A673 (cell line): ENCODE measurements at places on chromosomes 7 and 10. TPM values are rescaled to one million over a fixed set of nuclear protein-coding genes. Genes with fewer than 3 reads are reported as not detected.

Gene TYW1
- total RNA-seq, result 15.9 and 16.8 TPM in 2 replicates

Gene SEC31B
- total RNA-seq, result 3.8 and 4.7 TPM in 2 replicates

GRCh38 chr10:128863823-128864405 lies 603.1 kb upstream of the MGMT start:
- DNase-seq, result no peak

- DNase-seq, result no peak
Measured at GRCh38 chr7:153628825-153629224, 423.4 kb upstream of the DPP6 start.

GRCh38 chr7:155762036-155762435 lies 50.2 kb downstream of the SHH start:
- DNase-seq, result no peak

DNA sequence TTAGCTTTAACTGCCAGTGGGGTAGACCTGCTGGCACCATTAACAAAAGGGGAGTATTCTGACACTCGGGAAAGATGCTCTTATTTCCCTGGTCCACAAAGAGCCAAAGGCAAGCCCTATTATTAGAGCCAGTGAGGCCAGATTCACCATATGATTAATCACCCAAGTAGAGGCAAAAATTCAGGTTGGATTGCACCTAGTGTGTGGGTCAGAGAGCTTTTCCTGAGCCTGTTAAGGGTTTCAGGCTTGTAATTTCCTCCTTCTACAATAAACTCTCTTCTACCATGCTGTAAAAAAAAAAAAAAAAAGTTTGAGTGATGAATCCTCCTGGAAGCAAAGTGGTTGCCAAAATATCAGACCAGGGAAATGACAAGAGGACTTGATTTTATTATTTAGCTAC lies 163.5 kb downstream of the MBL2 start:
- no peak for DNase-seq

DNA sequence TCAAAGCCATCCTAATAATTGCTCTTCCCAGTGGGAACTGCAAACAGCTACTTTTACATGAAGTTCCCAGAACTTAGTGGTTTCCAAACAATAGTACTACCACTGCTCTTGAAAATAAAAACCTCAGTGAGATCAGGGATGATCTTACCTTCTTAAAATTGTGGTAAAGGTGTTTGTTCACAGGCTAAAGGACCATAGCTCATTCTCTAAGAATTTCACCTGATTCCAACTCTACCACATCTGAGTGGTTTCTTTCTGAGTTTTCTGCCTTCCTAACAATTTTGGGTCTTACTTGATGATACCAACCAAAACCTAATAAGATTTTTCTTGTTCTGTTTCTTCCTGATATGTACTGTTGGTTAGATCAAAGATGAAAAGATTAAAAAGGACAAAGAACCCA lies 45.6 kb upstream of the AGBL3 start:
- no peak for DNase-seq

DNA sequence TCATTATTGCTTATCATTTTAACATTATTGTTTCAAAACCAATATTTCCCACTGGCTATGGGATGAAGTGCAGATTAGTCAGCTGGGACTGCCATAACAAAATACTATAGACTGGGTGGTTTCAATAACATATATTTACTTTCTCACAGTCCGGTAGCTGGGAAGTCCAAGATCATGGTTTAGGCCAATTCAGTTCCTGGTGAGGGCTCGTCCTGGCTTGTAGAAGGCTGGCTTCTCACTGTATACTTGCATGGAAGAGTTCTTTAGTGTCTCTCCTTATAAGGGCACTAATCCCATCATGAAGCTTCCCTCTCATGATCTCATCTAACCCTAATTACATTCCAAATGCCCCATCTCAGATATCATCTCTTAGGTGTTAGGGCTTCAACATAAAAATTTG lies 101.3 kb downstream of the CHRM2 start:
- DNase-seq, result no peak

DNA sequence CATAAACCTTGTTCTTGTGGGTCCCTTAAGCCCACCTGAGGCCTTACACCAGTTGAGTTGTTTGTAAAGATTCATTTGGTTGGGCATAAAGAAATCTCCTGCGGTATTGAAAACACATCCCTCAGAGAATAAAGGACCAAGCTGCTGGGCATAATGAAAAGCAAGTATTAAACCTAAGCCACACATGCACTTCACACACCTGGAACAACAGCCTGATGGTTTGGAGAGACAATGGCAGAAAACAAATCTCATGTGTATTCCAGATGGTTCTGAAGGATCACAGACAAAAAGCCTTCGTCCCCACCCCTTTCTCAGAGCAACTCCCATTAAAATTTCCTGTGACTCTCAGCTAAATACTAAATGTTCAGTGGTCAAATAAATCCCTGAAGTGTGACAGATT lies 44.2 kb downstream of the FEZF1 start:
- peak; percentile 7 for DNase-seq

DNA sequence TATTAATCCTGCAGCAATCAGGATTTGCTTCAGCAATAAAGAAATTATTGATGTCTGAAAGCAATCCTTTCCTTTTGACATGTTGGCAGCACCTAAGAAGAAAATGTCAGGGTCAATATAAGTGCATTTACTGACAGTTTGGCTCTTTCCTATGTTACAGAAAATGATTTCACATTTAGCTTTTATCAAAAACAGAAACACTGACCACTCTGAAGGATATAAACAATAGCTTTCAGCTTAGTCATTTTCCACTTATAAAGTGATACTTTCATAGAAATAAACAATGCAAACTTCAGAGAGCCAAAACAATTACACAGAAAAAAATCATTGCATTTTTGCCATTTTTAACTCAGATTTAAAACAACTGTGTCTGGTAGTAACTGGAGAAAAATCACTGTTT lies 325.6 kb upstream of the KAT6B start:
- DNase-seq, result no peak

- DNase-seq, result no peak
Measured at GRCh38 chr7:3087243-3087755, 43.6 kb upstream of the CARD11 start.

GRCh38 chr10:42738679-42739078 lies 43.9 kb upstream of the BMS1 start:
- no peak for DNase-seq
